ENCODE measurements at places on chromosomes 4 and X.

DNA sequence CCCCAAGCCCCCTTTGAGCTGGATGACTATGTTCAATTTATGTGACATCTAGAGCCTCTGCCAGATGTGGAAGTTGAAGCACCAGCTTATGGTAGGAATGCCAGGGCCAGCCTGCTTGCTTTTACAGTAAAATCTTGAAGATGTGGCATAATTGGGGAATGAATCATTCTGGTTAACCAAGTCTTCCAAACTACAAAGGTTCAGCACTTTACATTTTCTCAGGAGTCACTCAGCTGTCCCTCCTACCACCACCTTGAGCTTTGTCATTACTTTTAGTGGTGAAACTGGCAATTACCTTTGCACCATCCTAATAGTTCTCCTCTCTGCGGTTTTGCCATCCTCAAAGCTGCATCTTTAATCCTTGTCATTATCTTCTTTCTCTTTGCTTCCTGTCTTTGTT is 172.2 kb downstream of the HS6ST2 start:
- no peak for DNase-seq

DNA sequence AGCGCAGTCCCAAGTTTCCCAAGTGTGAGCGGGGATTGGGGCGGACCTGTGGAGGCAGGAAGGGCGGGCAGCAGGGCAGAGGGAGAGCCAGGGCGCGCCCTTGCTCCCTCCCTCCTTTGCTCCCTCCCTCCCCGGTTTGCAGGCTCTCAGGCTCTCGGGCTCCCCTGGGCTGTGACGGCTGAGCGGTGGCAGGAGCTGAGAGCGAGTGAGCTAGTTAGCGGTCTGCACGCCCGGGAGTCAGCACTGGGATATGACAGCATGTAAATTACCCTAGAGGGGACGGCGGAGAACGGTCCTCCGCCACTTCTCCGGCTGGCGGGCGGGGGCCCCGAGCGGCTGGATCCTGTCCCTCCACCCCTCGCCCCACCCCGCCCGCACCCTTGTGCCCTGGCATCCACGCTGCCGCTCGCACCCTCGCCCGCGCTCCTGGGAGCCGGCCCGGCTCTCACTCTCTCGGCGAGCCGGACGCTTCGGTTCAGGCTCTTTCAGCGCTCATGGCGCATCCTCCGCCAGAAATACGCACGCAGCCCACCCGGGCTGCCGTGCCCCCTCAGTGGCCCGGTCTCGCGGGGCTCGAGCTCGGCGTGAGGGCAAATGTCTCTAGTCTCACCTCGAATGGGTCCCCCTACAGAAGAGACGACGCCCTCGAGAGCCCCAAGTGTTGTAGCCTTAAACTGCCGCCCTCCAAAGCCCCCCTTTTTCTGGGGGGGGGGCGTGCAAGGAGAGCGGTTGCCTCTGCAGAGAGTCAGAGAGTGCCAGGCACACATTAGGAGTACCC is at the start of gene TSC22D3:
TSC22D3 (minus strand) TSS at position 54 of the 778 bp plus-strand sequence. CDS start 368 bp downstream, outside the sequence.
- DNase-seq: peak; percentile 72

DNA sequence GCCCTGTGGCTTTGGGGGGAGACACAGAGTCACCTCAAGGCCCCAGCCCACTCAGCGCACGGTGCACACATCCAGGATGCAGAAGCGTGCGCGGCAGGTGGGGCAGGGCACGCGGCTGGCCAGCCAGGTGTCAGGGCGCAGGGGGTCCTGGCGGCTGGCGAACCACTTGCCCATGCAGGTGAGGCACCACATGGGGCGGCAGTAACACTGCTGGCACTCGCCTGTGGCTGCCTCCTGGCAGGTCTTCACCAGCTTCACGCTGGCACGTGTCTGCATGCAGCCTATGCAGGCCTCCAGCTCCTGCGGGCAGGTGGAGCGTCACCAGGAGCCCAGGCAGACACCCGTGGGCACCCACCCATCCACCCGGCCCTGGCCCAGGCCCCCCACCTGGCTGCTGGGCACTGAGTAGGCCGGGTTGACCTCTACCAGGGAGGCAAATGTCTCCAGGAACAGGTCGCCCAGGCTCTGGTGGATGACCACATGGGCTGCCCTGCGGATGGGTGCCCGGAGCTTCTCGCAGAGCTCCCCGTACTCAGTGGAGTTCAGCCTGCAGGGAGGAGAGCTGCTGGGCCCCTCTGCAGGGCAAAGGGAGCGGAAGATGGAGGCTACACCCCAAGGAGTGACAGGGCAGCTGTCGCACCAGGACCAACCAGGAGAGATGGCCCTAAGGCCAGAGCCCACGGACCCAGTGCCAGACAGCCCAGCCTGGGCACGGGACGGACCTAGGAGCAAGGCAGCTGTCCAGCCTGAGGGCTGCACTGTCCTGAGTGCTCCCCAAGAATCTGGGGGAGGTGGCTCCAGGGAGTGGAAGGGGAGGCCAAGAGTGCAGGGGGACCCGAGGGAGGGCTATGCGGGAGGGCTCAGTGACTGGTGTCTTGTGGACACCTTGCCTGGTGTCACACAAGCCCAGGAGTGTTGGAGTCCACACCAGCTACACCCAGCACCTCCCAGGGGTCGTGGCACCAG is 3.7 kb downstream of the TMEM129 start:
- DNase-seq: no peak

DNA sequence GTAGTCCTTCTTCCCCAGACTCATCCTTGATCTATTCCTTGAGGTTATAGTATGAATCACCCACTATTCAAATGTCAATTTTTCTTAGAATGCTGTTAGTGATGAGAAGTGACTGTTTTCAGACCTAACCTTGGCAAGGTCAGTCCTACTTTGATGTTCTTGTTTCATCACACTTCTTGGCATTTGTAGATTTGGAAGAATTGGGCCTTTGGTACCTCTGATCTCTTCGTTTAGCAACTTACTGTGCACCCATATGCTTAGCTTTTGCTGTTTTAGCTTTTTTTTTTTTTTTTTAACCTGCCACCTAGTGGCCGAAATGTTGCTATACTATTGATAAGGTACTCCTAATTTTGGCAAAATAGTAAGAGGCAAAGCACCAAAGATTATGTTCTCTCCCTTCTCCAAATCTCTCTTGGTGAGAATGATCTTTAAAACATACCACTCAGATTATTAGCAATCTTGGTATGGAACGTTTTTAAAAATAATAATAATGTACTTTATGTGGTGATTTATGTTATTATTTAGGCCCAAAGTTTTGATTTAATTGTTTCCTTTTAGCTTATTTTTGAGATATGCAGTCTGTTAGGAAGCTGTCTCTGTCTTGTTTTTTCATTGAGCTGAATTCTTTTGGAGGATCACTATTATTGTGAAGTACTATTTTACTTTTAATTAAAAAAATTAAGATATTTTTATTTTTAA is 16.6 kb downstream of the DCK start:
- no peak for DNase-seq

GRCh38 chr4:185192059-185192458 is 11.7 kb downstream of the CFAP97 start:
- DNase-seq: no peak

DNA sequence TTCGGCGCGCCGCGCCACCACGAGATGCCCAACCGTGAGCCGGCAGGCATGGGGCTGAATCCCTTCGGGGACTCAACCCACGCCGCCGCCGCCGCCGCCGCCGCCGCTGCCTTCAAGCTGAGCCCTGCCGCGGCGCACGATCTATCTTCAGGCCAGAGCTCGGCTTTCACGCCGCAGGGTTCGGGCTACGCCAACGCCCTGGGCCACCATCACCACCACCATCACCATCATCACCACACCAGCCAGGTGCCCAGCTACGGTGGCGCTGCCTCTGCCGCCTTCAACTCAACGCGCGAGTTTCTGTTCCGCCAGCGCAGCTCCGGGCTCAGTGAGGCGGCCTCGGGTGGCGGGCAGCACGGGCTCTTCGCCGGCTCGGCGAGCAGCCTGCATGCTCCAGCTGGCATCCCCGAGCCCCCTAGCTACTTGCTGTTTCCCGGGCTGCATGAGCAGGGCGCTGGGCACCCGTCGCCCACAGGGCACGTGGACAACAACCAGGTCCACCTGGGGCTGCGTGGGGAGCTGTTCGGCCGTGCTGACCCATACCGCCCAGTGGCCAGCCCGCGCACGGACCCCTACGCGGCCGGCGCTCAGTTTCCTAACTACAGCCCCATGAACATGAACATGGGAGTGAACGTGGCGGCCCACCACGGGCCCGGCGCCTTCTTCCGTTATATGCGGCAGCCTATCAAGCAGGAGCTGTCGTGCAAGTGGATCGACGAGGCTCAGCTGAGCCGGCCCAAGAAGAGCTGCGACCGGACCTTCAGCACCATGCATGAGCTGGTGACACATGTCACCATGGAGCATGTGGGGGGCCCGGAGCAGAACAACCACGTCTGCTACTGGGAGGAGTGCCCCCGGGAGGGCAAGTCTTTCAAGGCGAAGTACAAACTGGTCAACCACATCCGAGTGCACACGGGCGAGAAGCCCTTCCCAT is 1.1 kb downstream of the ZIC3 start:
- no peak for DNase-seq

- no peak for DNase-seq
Observed at GRCh38 chr4:150055467-150055866, 22.8 kb upstream of the DCLK2 start.

DNA sequence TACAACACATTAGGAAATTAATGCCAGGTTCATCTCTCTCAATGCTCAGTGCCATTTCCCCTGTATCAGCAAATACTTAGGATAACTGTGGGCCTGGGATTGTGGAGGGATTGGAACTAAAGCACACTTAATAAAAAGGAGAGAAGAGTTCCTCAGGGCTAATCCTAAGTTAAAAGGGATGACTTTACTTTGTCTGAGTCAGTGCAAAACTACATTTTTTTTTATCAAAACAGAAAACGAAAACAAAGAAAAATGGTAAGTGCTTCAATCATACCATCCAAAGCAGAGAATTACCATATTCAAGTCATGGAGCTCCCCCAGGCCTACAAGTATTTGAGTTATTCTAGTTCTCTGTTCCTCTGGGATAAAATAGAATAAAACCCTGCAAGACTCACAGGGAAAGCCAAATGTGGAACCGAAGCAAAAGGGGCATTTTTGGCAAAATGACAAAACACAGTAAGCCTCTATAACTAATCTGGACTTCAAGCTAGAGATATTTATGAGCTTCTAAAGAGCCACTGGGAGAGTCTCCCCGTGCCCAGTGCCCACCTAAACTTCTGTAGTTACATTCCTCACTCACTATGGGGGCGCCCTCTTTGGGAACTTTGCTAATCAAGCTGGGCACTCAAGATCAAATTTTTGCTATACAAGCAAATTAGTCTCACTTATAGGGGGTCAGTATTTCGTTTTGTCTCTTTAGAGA is 53.4 kb downstream of the PALLD start:
- DNase-seq: no peak

DNA sequence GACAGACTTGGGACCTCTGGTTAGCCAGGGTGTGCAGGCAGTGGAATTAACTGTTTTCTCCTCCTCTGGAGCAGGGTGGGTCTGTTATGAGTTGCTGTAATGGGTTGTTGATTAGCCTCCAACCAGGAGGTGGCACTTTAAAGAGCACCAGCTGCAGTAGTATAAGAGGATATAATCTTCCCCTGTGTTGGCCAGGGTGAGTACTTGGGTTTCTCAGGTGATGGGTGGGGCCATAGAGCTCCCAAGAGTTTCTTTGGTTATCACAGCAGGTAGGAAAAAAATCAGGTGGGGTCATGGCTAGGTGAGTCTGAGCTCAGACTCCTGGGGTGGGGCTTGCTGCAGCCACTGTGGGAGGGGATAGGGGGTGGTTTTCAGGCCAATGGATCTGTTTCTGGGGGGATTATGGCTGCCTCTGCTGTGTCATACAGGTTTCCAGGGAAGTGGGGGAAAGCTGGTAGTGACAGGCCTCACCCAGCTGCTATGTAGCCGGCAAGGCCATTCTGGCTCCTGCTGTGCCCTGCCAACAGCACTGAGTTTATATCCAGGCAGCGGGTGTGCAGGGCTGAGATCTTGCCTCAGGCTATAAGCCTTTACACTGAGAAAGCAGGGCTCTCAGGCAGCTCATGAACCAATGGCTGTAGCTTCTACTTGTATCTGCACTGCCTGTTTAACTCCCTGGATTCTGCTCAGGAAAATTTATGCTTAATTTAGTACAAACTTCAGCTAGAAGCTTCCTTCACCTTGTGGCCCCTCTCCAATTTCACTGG is 70.1 kb downstream of the CCNG2 start:
- no peak for DNase-seq

DNA sequence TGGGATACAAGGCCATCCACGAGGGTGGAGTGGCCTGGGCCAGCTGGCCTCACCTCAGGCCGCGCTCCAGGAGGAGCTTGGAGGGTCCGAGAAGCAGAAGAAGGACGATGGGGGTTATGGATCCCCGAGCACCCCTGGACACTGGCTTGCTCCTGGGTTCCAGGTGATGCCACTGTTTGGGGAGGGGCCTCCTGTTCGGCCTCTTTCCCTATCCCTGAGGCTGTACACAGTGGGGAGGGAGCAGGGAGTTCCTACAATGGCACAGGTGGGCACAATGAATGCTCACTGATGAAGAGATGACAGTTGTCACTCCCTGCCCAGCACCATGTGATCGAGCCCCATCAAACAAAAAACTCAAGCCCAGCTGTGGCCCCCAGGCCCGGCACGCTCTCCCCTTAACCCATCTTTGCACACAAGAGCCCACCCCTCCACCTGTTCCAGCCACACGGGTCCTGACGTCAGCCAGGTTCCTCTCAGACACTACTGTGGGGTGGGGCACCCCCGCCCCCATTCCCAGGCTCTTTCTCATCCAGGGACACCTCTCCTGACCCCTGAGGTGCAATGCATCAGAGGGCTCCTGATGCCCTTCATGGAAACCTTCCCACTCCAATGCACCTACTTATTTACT is 70.3 kb downstream of the WFS1 start:
- DNase-seq: no peak

- DNase-seq: no peak
Observed at GRCh38 chr4:39308611-39309010, 57.6 kb downstream of the RFC1 start.

- no peak for DNase-seq
Observed at GRCh38 chrX:154661899-154662298, 8.5 kb upstream of the CTAG2 start.

DNA sequence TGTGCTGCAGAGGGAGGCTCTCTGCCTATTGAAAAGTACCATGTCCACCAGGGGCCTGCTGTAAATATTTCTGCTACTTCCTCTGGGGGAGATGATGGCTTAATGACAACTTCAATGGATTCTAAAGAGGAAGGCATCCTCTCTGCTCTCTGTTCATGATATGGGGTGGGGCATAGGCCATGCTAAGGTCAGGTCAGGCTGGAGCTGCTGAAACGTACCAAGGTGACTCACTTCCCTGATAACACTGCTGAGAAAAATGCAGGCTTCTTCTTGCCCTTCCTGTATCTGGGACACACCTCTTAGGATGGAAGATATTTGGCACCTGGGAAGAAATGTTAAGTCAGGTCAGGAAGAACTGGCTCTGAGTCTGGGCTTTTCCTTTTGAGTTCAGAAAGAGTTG is 31.5 kb downstream of the HS3ST1 start:
- DNase-seq: no peak

- no peak for DNase-seq
Observed at GRCh38 chr4:25321703-25322102, 9.1 kb downstream of the ZCCHC4 start.

GRCh38 chr4:1718095-1718850 is 2.9 kb downstream of the TMEM129 start:
- no peak for DNase-seq

- DNase-seq: no peak
Observed at GRCh38 chr4:148311526-148311925, 130.7 kb downstream of the NR3C2 start.
